Activated naive CD4-positive, alpha-beta T cell treated with anti-CD3 and anti-CD28 coated beads, Interleukin-2, amount 10 ng/mL, durations not matched to agents 7 days and 5 days (primary cell): ENCODE measurements at places on chromosomes 5 and 9.

- no peak for DNase-seq
These were observed 75.5 kb downstream of the PTPN3 start for GRCh38 chr9:109422641-109423040.

DNA sequence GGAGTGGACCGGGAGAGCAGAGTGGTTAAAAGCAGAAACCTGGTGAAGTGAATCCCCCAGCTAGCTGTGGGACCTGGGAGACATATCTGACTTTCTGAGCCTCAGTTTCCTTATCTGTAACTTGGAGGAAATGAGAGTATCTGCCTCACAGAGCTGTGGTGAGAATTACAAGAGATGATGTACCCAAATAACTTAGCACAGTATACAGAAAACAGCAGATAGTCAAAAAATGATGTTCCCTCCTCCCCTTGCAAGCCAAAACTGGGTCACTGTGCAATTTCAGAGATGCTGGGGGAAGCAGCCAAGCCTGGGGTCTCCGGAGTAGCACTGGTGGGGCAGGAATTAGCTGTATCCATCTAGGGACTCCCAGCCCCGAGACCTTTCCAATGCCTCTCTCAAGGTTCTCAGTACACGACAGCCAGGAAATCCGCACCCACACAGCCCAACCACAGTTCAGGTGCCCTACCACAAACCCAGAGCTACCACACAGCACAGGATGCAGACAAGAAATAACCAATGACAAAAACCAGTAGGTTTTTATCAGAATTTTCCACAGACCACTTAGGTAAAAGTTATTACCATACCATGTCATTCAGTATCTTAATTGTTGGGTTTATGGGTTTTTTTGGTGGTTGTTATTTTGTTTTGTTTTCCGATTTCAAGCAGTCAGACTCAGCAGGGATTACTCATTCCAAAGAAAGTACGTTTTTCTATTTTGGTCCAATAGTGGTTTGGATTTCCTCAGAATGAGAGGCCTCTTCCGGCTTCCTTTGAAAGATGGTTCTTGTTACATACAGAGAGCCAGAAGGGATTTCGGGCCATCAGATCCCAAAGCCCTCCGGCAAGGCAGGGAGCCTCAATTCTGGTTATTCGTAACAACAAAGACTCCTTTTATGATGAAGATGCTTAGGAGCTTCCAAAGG lies 4.9 kb upstream of the HRH2 start:
- DNase-seq: peak; percentile 88

DNA sequence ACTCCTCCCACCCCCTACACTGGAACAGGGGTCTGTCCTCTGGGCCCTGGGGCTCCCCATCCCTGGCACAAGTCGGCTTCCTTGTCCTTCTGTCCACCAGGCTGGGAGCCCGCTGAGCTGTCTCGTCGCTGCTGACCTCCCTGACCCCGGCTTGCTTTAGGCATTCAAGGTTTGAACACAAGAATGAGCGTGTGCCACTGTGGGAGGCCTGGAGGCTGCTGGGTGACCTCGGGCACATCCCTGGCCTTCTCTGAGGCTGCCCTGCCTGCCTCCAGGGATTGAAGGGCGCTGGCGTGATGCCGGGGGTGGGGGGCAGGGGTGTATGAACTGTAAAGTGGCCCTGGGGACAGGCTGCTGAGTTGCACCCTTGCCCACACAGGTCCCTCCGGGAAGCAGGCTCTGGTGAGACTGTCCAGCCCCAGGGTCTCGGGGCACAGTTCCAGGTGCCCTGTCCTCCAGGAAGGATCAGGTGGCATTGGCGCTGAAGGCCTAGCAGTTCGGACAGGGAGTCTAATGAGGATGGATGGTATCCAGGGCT lies 18.2 kb downstream of the FIBCD1 start:
- DNase-seq: no peak

DNA sequence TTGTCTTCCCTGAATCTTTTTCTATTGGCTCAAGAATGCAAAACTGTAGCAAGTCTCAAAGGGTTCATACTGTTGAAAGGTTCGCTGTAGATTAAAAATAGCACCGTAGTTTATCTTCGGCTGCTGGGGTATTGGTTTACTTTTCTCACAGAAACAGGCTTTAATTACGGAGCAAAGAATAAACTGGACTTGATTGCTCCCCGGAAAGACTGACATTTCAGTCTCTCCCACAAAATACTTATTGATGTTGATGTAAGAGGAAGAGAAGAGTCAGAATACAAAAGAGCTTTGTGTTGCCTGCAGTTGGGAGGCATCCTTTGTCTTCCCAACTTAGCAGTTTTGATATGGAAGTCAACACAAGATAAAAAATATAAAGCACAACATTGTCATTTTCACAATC lies 183.9 kb upstream of the DMAC1 start:
- no peak for DNase-seq

GRCh38 chr5:133995341-133995740 lies 9.4 kb downstream of the VDAC1 start:
- DNase-seq: no peak

DNA sequence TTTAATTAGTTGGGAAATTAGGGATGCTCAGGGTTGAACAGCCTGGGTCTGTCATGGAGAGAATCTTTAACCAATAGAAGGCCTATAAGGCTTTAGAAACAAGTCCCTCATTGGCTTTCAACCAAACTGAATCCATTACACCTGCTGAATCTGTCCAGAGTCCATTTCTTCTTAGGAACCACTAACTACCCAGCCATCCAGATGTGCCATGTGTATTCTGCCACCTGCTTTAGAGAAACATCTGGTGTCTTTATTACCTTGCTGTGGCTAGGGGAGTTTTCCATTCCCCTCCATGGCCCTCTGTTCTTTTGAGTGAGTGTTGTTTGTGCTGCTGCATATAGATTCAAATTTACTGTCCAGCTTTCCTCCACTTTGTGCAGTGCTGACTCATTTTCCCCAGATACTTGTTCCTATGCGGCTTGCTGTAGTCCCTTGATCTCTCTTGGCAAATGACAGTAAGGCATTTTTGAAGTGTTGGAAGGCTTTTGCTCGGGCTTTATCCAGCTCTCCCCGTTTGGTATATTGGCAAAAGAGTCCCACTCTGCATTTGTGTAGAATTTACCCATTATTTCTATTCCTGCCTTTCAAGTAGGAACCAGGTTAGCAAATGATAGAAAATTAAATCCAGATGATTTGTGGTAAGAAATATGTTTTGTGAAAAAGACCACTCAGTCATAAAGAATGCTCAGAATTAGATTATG lies 54.6 kb downstream of the NLN start:
- DNase-seq: no peak

DNA sequence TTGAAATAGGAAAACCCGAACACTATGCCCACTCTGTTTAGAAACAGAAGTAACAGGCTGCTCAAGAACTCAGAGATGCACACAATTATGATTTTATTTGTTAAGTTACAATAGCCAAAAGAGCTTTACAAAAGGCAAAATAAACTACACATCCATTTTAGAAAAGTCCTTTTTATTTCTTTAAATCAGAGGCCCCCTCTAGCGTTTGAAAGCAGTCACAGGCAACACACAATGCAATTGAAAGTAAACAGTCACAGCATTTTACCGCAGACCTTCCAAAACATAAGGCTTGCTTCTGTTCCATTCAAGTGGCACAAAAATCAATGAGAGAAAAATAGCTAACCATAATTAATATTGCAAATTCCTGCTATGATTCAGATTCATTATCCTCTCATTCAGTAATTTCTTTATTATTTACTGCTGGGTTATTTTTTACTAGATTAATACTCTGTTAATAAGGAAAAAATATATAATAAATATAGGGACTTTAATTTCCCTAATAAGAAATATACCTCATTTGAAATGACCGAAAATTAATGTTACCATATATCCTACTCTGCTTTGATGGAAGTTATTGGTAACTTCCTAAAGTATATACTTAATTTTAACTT lies 78.3 kb downstream of the CEP120 start:
- no peak for DNase-seq

- no peak for DNase-seq
These were observed 71.2 kb downstream of the SYK start for GRCh38 chr9:90872835-90873294.

GRCh38 chr5:133977161-133977787 lies 8.8 kb upstream of the C5orf15 start:
- no peak for DNase-seq

GRCh38 chr9:37619806-37620205 lies 27.4 kb upstream of the TOMM5 start:
- DNase-seq: no peak

GRCh38 chr5:139641116-139642080 lies 6.8 kb upstream of the CXXC5 start:
- no peak for DNase-seq

DNA sequence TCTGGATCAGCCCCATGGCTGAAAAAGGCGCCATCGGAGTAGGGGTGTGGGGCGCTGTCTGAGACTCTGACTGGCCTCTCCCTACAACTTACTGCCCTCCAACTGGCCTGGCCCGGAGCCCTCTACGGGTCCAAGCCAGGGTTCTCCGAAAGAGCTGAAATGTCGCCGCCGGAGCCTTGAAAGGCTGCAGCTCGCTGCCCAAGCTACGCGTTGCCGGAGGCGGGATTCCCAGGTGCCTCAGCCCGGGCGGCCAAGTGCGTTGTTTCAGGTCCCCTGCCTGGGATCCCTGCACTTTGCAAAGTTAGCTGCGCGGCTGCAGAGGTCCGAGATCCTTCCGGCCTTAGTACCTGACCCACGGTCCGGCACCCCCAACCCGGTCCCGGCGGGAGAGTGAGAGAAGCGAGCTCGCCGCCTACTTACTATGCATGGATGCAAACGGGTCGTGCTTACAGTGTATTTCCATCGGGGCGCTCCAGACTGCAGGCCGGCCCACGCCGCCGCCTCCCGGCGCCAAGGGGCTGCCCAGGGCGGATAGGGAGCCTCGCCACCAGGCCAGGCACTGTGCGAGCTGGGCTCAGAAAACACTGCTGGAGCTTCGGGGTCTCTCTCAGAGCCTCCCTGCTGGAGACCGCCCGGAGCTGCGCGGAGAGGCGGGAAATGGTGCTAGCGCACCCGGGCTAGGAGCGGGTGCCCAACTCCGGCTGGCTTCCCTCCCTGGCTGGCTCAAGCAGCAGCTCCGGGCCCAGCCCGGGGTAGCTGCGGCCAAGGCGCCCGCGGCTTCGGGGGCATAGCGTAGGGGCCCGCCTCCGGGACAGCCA lies 7.7 kb downstream of the PAX5 start:
- no peak for DNase-seq

GRCh38 chr5:144177548-144177947 lies 6.9 kb downstream of the KCTD16 start:
- no peak for DNase-seq

GRCh38 chr5:144468571-144468970 lies 297.9 kb downstream of the KCTD16 start:
- no peak for DNase-seq

DNA sequence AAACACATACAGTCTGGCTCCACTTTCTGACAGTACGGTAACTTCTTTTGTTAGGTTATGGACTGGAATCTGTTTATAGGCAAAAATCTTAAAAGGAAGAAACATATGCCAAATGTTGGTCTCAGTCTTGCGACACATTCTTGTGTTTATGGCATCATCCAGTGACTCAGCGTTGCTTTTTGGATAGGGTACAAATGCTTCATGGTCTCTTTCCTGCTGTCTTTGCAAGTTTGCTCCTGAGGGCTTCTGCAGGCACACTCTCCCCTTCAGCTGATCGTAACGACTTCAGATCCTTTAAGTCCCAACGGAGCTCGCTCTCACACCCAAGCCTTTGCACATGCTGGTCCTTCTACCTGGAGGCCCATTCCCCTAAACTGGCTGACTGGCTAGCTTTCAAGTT lies 23.6 kb upstream of the TNFSF8 start:
- no peak for DNase-seq

GRCh38 chr5:10600626-10601245 lies 36.9 kb downstream of the ANKRD33B start:
- DNase-seq: no peak

DNA sequence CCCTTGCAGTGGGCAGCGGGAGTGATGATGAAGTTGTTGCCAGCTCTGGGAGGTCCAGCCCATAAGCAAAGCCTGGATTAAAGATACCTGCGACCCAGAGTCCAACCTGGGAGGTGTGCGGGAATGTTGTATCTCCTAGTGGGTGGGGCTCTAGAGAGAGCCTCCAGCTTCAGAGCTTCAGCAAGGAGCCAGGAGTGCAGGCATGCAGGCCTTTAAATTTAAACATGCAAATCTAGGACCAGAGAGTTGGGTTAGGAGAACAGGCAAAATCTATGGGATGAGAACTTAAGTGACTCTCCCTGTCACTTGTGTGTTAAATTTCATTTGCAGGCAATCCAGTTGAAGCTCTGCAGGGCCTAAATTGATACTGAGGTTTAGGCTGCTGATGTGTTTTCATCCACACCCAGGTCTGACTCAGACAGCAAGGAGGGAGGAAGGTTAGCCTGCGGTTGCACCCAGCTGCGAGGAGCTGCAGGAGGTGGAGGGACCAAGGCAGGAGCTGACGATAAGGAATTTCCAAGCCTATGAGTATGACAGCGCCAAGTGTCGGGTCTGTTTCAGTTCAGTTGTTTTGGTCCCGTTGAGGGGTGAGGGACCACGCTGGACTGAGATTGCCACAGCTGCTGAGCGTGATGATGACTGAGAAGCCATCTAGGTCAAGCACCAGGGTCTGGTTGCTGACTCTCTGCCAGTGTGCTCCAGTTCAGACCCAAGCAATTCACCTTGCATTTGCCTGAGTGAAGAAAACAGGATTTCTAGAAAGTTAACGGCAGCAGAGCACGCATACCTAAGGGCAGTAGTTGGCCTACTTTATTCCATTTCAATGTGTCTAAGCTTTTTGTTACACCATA lies 243.0 kb downstream of the ICE1 start:
- DNase-seq: no peak

GRCh38 chr5:66848749-66849641 lies 252.8 kb downstream of the MAST4 start:
- no peak for DNase-seq

DNA sequence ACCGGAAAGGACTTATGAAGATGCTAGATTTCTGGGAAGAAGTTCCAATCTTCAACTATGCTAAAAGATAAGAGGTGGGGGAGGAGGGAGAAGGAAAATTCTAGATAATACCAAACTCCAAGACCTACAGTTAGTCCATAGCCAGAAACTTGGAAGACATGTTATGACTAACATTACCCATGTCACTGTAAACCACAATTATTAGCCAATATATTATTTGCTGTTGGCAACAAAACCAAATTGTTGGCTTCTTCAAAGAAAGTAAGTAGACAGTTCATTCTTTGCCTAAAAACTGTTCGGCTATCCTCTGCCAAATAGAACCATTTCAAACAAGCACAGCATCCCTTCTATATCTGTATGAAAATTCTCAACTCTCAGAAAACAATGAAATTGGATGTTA lies 25.1 kb downstream of the PRLR start:
- DNase-seq: no peak

DNA sequence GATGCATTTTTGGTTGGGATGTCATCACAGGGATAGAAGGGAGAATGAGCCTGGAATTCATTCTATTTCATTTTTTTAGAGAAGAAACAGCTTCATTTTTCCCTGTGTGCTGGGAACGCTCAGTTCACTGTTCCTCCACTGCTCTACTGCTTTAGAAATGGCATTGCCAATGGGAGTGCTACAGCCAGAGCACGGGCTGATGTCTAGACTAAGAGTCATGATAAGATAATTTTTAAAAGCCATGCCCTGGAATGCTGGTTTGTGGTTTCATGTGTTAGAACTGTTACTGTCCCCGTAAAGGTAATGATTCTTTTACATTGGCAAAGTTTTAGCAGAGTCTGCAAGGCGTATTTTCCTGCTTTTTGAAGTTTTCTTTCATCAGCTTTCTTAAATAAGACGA lies 119.6 kb downstream of the SEMA6A start:
- no peak for DNase-seq
